Stimulated activated CD8-positive, alpha-beta memory T cell treated with anti-CD3 and anti-CD28 coated beads, Interleukin-15, amount 100 ng/mL, for 4 hours (primary cell): ENCODE measurements at places on chromosomes 1 and 21.

DNA sequence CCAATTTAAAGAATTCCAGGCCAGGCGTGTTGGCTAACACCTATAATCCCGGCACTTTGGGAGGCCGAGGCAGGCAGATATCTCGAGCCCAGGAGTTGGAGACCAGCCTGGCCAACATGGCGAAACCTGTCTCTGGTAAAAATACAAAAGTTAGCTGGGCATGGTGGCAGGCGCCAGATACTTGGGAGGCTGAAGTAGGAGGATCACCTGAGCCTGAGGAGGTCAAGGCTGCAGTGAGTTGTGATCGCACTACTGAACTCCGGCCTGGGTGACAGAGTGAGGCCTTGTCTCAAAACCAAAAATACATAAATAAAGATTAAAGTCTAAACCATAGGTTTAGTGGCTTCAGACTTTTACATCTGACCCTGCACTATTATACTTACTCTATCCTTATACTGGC lies 32.4 kb downstream of the BTG3 start:
- no peak for DNase-seq

GRCh38 chr1:173364827-173365226 lies 112.3 kb upstream of the PRDX6 start:
- no peak for DNase-seq

DNA sequence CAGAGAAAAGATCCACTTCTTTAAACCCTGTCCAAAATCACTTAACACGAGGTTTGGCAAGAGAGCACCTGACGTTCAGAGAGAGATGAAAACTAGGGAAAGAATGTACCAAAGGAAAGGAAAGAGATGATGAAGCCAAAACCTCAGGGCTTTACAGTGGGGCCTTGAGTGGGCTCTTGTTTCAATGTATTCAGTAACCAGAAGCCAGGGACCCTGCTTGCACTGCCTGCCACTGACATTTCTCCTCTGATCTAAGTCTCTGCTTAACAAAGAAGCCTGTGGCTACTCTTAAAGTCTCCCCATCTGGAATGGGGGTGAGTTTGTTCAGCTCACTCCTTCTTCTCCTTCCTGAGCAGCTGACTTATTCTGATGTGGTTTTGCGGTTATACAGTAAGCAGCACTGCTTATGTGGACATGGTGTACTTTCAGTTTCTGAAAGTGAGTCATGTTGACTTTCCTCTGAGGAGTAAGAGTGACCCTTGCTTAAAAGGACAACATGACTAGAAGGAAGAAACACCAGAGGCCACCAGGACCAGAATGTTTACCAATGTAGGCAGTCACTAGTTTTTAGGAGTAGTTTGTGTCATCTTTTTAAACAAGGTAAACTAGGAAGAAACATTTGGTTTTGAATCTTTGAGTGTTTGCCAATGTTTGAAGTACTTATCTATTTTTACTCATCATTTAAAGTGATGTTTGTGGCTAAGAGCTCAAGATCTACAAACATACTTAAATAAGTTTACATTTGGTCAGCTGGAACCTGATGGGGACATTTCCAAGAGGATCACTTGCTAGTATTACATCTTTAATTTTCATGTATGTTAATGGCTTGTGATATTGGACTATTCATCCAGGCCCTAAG lies 87.4 kb downstream of the FASLG start:
- no peak for DNase-seq

DNA sequence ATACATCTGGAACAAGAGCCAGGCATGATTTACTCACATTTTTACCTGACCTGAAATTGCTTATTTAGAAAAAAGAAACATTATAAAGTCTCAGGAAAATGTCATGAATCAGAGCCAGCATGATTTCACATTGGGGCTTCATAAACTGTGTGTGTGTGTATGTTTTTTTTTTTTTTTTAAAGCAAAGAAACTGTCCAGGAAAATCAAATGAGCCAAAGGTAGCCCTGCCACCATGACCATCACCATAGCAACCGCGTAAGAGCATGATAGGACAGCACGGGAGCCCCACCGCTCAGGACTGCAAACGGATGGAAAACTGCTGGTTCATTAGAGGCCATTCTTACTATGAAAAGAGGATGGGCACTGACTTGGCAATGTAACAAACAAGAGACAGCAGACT lies 139.2 kb downstream of the NTMT2 start:
- no peak for DNase-seq

GRCh38 chr1:16334655-16335340 lies 17.5 kb downstream of the FBXO42 start:
- DNase-seq: no peak

- no peak for DNase-seq
These were observed 96.5 kb downstream of the USP25 start for GRCh38 chr21:15826147-15826780.

GRCh38 chr21:44872323-44872648 lies 1.2 kb downstream of the PTTG1IP start:
- no peak for DNase-seq

GRCh38 chr1:155342842-155343241 lies 22.1 kb downstream of the RUSC1 start:
- no peak for DNase-seq

GRCh38 chr1:248862998-248863881 lies 4.4 kb upstream of the ZNF692 start:
- peak; percentile 58 for DNase-seq

GRCh38 chr1:21174654-21175323 lies 1.9 kb downstream of the EIF4G3 start:
- DNase-seq: no peak

DNA sequence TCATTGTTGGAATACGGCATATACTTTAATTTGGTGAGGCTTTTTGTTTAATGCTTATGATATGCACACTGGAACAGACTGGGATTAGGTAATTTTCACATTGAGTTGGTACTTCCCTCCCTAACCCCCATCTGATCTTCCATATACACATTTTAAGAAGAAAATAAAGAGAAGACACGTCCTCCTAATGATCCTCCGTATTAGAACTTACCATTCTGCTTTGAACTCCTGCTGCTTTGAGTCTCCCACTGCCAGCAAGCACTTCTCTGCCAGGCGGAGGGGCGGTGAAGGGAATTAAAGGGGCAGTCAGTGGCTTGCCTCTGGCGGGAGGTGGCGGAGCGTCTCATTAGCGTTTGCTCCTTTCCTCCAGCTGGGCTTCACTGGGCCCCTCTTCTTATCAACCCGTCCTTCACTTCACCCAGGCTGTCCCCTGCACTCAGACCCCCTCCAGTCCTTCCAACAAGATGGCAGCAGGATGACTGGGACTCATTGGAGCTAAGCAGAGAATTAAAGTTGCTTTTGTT lies 433.4 kb downstream of the KIF26B start:
- no peak for DNase-seq

DNA sequence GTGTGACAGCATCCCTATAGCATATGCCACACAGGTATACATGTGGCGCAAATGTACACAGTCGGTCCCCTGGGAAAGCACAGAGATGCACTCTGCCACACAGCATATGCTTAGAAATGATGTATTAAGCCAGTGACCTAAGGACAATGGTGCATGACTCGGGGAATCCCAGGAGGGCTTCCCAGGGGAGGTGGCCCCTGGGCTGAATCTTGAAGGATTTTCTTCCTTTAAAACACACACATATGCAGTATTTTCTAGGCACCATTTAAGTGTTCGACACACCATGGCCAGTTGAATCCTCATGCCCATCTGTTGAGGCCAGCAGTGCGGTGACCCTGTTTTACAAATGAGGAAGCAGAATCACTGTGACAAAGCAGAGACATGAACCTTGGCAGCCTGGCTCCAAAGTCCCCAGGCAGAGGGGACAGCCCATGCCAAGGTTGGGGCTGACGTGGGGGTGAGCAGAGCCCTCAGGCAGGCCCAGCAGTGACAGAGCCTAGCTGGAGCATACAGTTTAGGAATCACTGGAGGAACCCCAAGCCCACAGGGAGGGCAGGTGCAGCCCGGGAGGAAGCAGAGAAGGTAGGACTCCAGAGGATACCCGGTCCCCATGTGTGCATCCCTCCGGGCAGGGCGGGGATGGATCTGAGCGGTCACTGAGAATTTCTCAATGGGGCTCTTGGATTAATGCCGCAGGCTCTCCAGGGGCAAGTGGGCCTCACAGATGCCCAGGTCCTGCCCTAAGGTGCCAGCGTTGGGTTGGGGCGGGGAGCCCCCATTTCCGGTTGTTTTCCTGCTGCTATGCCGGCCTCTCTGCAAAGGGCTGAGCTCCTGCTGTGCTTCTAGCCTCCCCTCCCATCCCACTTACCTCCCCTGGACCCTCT lies 28.4 kb downstream of the WNT3A start:
- DNase-seq: no peak

DNA sequence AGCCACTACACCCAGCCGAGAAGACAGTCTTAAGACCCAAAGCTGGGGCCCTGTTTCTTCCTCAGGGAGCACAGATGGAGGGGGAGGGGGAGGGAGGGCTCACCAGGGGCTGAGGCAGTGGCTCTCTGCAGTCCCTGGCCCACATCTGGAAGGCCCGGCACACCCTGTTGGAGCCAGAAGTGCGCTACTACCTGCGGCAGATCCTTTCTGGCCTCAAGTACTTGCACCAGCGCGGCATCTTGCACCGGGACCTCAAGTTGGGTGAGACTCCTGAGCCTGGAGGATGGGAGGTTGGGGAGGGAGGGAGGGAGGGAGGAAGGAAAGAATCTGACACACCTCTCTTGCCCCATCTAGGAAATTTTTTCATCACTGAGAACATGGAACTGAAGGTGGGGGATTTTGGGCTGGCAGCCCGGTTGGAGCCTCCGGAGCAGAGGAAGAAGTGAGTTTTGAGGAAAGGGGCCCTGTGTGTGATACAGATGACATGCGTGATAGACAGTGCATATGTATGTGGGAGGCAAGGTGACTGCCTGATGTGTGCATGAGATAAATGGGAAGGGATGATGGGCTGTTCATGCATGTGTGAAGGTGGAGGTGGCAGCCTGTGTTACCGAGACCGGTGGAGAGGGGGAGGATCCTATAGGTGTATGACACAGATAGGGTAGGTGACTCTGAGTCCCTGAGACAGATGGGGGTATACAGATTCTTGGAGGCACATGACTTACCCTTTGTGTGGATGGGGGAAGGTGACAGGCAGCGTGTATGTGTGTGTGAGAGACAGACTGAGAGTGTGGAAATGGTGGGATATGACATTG lies 1.5 kb downstream of the PLK3 start:
- DNase-seq: peak; percentile 49

- no peak for DNase-seq
These were observed 18.1 kb downstream of the CLDN19 start for GRCh38 chr1:42721926-42722325.

GRCh38 chr21:45152265-45152746 lies 77.9 kb downstream of the ADARB1 start:
- DNase-seq: peak; percentile 48

- DNase-seq: no peak
These were observed 66.0 kb downstream of the OBSCN start for GRCh38 chr1:228273720-228274451.

GRCh38 chr1:1540090-1540817 lies at the start of gene TMEM240:
Gene TMEM240, minus strand, starts transcription at chr1:1540624. Its CDS starts 278 bp downstream, at chr1:1540346.
- peak; percentile 14 for DNase-seq

- DNase-seq: no peak
These were observed 218.7 kb downstream of the FMN2 start for GRCh38 chr1:240310226-240310925.

DNA sequence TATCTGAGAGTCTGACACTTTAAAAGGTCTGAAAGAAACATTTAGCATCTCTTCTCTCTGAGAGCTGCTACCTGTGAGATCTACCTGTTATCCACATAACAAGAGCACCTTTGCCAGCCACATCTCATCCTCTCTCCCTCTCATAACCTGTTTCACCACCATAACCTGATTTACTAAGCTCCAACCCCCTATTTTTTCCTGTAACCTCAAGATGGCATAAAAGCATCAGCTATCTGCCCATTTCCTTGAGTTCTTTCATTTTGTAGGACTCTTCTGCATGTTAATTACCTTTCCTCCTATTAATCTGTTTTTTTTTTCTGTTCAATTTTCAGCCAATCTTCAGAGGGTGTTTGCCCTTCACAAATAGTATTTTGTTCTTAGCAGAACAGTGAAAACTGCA lies 136.5 kb upstream of the KCNK1 start:
- DNase-seq: no peak
